ENCODE measurements at places on chromosomes 2 and 18.

DNA sequence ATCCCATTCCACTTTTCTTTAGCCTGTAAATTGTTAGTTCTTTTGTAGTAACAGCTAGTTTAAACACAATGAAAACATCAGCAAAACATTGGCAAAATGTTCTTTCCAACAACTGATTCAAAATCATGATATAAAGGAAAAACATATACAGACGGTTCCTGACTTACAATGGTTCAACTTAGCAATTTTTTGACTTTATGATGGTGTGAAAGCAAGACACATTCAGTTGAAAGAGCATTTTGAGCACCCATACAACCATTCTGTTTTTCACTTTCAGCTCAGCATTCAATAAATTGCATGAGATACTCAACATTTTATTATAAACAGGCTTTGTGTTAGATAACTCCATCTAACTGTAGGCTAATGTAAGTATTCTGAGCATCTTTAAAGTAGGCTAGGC is 185.1 kb downstream of the NOL4 start:
- DNase-seq, result no peak

DNA sequence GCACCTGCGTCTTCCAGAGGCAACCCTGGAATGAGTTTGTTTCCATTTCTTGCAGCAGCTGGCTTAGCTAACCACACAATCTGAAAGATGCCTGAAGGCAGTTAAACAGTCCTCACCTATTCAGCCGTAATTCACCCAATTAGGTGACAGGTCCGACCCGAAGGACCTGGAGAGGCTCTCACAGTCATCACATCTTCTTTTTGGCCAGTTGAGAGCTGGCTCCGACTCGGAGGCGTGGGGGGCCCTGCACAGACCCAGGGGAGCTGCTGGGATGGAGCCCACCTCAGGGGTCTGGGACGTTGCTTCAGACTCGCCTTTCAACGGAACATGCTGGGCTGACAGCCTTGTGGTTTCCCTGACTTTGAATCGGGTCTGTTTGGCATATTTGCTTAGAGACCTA is 187.3 kb downstream of the RTP5 start:
- no peak for DNase-seq

GRCh38 chr18:35290094-35290735 is at the start of gene ZSCAN30:
TSS of gene ZSCAN30 (minus strand) at chr18:35290229. CDS start at chr18:35264352, 25,877 bp downstream.
- peak; percentile 94 for DNase-seq

- DNase-seq, result peak; percentile 46
These were observed 63.6 kb upstream of the FZD5 start for GRCh38 chr2:207833251-207833751.

- DNase-seq, result no peak
These were observed 14.5 kb downstream of the VIT start for GRCh38 chr2:36710858-36711515.

DNA sequence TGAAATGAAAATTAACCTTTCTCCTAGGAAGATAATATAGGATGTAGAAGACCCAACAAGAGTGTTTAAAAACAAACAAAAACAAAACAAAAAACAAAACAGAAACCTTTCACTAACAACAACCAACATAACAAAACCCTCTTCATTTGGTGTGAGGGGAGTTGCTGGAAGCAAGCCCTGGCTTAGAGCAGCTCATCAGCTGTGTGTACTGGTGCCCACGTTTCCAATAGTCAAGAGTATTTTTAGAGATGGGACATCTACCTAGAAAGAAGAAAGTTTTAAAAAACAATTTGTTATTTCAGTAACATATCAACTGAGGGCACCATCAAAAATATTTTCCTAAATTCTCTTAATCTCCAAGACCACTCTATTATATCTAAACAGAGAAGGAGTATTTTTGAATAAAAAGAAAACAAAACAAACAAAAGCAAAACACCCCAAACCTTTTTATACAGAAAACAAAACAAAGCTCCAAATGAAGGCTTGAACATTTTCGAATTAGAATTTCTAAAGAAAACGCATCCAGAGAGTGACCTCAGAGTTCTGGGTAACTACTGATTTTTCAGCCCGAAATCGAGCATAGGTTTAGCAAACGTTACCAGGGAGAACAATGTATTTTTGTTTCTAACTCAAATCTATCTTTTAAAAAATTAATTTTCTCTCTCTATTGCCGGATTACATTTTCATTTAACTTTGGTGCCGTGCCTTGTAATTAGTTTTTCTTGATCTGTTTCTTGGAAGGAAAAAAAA is 134.6 kb downstream of the INSIG2 start:
- no peak for DNase-seq

GRCh38 chr2:155070489-155070888 is 372.0 kb downstream of the KCNJ3 start:
- no peak for DNase-seq

DNA sequence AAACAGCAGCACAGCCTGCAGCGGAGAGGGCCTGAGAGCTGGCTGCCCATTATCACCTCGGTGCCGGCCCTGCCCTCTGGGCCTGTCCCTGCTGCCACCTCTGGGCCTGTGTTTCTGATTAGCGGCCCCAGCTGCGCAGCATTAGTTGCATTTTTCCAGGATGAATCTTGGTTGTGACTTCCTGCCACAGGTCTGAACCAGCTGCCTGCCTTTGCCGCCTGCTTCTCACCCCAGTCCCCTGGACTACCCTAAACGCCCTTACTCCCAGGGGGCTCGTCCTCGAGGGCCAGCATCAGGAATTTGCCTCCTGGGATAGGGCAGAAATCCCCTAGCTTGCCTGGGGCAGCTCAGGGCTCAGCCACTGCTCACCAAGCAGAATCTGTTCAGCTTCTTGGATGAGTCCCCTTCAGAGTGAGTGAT is 342.8 kb downstream of the DYSF start:
- DNase-seq, result no peak

DNA sequence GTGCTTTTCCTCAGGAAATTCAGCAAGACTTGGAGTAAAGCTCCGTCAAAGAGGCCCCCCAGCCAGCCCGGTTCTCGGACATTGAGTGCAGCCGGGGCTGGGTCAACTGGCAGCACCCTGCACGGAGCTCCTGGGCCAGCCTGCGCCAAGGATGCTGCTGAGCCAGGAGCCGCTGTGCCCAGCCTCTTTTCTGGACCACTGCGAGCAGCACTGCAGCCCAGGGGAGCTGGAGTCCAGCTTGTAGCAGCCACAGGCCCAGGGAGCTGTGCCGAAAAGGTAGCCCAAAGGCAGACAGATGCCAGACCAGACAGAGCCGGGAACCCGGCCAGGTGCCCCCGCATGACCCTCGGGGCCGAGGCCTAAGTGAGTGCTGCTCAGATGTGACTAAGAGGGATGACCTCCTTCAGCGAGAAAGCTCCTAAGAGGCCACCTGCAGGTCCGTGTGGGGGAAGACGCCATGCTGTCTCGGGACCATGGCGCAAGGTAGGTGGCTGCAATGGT is 7.3 kb downstream of the CLHC1 start:
- DNase-seq, result no peak

- DNase-seq, result no peak
These were observed 358.2 kb downstream of the RBM43 start for GRCh38 chr2:150903461-150903860.

- no peak for DNase-seq
These were observed 90.4 kb downstream of the MTCL1 start for GRCh38 chr18:8795586-8796325.

DNA sequence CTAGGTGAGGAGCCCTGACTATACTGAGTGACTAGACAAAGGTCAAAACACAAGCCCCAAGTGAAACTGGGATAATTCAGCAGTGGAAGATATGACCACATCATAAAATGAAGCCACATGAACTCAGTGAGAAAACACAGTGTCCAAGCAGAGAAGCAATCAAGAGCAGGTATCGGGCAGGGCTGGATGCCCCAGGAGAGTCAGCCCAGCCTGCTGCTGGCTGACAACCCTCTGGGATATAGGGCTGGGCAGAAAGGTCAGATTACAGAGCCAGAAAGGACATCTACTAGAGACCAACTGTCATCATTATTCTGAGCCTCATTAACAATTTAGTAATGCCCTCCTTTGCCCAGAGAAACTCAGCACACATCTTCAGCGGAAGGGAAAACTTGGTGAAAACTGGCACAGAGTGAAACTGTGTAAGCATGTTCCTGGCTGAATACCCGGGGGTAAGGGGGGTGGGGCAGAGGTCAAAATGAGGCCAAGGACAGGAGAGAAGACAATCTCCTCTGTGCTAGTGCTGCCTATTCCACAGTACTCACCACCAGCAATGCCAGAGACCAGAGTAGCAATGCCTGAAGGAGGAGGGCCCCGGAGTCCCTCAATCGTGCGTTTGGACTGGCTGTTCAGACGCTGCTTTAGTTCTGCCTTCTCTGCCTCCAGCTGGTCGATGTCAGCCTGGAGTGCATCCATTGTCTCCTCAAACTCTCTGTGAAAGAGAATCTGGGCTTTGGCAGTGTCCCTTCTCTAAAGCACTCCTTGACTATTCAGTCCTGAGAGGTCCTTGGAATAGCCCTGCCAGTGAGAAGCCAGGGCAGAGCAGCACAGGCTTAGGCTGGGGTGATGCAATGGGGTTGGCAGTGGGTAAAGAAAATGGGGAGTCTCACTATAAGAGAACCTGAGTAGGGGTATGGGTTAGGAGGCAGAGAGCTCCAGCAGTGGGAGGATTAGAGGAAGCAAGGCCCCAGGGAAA is 15.3 kb downstream of the DCTN1 start:
- no peak for DNase-seq

DNA sequence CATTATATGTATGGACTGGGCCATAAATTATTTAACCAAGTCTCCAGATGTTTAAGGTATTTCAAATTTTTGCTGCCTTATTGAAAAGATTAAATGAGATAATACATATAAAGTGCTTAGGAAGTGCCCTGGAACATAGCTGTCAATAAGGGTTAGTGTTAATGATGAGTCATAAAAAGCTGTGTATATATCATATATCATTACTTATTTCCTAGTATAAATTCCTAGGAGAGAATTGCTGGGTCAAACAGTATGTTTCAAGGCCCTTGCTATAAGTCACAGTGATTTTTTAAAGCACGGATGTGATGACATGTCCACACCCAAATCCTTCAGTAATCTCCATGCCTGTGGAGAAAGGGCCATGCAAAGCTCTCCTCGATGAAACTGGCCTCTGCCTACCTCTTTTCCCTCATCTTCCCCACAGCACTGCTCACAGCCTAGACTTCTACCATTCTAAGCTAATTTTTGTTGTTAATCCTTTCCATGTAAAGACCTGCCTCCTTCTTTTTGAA is 8.5 kb downstream of the ZNF2 start:
- DNase-seq, result no peak

DNA sequence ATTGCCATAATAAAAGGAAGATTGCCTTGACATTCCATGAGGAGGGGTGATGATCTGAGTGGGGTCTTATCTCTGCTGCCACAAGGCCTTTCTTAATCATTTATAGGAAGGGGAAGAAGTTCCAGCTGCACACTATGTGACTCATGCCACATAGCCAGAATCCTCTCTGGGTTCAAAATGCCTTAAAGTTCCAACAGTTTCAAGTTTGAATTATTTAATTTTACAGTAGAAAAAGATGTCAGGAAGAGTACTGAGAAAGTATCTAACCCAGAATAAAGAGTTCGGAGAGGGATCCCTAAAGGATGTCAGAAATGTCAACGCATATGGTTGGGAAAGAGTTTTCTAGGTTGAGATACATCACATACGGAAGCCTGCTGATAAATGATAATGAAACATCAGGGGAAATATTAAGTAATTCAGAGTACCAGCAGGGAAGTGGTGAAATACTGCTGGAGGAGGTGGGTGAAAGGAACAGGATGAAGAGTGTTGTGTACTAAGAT is 999.9 kb downstream of the TSN start:
- DNase-seq, result no peak

- no peak for DNase-seq
These were observed 189.6 kb upstream of the PIK3C3 start for GRCh38 chr18:41765460-41765859.

GRCh38 chr2:37641582-37642171 is 29.8 kb downstream of the CDC42EP3 start:
- no peak for DNase-seq

DNA sequence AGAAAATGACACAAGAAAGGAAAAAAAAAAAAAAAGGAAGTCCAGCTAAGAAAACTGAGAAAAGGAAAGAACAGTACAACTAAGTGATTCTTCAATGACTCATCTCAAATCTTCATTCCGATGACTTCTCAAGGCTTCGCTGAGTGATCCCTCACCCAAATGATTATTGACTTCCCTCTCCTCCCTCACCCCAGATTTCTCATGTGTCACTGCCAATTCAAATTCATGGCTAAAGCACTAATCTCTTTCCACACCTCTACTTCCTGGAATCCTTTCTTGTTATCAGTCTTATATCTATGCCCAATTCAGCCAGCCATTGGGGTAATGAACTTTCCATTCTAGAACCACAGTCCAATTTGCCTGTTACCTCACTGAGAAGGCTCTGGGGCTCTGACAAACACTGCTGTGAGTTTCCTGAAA is 7.2 kb upstream of the ABCB11 start:
- DNase-seq, result peak; percentile 96

DNA sequence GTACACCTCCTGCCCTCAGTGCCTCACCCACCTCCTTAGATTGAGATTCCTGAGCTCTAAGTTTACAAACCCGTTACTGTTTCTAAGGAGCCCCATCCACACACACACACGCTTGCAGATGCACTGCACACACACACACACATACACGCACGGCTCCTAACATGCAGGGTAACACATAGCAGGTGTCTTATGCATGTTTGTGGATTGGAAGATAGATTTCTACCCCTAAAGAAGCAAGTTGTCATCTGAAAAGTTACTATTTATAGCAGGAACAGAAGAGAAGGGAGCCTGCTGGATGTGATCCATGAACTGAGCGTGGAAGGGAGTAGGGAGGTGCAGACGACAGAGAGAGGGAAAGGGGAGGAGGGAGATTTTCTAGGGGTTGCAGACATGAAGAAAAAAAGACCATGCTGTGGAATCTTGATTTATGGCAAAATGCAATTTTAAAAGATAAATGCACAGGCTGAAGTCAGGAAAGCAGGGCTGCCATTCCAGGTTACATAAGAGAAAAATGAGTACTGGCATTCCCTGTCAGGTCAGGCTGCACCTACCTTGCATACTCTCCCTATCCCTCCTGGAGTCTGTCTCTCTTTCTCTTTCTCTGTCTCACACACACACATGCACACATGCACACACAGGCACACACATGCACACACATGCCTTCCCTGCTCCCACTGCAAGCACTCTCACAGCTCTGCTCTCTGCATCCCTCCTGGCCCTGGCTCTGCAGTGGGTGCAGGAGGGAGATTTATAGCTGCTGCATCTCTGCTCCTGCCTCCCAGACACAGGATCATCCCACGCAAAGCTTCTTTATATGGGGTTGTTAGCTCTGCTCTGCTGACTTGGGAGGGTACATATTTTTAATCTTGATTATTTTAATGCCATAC is 192.6 kb upstream of the MYT1L start:
- no peak for DNase-seq

- no peak for DNase-seq
These were observed 203.0 kb upstream of the KCNJ3 start for GRCh38 chr2:154495455-154495868.

- no peak for DNase-seq
These were observed 60.5 kb upstream of the KLF7 start for GRCh38 chr2:207226243-207226642.

GRCh38 chr18:80239830-80240229 is 7.5 kb downstream of the PARD6G start:
- DNase-seq, result no peak

Measured in inflammatory macrophage treated with lipopolysaccharide for 4 hours (primary cell).